Left renal pelvis (tissue), 4 donors: ENCODE measurements at places on chromosomes 11 and 22.

DNA sequence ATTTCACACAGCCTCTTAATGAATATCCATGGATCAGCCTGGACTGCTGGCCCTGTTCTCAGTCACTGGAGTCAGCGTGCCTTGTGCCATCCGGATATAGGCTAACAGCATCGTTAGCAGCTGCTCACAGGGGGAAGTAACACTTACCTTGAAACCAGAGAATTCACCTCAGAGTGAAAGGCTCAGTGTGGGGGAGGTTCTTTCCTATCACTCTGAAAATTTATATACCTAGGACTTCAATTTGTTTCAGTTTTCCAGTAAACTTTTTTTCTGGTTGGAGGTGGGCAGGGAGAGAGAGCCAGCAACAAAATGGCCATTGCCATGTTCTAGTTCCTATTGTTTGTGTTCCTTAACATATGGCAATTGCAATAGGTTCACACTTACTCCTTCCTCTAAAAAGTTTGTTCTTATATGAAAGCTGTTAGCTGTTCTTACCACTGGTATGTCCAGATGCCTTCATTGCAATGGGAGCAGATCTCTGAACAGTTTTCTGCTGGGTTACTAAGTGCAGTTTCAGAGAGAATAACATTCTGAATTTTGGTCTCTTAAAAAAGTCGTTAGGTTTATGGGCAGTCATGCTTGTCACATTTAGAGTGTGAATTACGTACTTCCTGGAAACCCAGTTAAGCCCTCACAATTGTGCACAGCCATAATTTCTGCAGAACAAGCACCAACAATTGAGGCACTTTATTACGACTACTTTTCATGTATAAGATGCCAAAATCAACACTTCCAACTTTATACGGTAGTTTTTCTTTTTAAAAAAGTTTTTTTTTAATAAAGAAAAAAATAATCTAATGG, 247.6 kb downstream of the CADM1 start:
- peak; percentile 26 for DNase-seq

- no peak for DNase-seq
These were observed 48.7 kb downstream of the CWC15 start for GRCh38 chr11:94924612-94925011.

DNA sequence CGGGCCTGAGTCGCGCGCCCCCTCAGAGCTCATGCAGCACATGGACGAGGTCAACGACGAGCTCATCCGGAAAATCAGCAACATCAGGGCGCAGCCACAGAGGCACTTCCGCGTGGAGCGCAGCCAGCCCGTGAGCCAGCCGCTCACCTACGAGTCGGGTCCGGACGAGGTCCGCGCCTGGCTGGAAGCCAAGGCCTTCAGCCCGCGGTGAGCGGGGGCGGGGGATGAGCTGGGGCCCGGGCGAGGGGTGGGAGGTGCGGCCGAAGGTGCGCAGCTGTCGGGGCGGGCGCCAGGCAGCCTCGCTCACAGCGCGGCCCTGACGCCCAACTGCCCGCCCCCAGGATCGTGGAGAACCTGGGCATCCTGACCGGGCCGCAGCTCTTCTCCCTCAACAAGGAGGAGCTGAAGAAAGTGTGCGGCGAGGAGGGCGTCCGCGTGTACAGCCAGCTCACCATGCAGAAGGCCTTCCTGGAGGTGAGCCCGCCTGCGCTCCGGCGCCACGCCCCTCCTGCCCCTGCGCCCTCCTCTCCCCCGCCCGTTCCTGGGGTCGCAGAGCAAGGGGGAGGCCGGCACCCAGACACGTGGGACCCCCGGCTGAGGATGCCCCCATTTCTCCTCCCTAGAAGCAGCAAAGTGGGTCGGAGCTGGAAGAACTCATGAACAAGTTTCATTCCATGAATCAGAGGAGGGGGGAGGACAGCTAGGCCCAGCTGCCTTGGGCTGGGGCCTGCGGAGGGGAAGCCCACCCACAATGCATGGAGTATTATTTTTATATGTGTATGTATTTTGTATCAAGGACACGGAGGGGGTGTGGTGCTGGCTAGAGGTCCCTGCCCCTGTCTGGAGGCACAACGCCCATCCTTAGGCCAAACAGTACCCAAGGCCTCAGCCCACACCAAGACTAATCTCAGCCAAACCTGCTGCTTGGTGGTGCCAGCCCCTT, 20.5 kb downstream of the EPS8L2 start:
- DNase-seq = no peak

DNA sequence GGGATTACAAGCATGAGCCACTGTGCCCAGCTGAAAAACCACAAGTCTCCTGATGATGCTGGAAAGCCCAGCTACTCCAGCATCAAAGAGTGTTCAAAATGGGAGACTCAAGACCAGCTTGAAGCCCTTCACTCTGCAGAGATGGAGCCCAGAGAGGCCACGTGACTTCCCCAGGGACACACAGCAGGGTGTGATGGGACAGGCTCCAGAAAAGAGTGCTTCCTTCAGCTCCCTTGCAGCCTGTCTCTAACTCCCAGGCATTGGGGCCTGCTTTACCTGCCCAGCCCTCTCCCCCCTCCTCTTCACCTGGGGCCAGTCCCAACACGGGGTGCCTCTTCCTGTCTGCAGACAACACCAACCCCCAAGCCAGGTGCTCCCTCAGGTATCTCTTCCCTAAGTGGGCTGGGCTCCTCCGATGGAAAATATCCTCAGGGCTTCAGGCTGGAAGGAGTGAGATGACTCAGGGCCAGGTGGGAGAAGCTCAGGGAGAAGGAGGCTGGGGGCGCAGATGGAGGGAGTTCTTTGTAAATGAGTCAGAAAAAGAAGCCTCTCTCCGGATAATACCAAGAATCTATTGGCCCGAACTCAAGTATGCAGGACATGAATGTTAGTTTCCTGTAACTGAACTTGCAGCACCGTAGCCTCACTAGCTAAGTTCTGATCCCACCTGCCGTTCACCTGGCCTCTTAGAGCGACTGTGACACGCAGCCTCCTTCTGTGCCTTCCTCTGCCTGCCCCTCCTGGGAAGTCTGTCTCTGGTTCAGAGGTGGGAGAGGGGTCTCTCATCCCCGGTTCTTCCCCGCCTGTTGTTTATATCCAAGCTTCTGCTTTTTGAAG, 326.6 kb downstream of the MN1 start:
- no peak for DNase-seq

DNA sequence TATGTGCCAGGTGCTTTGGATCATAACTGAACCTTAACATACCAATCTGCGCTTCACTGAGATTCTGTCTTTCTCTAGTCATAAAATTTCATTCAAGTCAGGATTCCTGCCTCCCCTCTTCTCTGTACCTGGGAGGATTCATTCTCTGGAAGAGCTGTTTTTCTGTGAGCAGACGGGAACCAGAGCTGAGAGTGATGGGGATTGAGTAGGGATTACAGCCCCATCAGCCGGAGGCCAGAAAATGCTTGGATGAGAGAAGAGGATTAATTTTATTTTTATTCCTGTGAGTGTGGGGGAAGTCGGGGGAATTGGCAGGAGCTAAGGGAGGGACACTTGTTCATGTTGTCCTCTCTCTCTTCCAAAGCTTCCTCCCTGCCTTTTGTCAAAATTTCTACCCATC, 4.7 kb downstream of the STX3 start:
- no peak for DNase-seq

DNA sequence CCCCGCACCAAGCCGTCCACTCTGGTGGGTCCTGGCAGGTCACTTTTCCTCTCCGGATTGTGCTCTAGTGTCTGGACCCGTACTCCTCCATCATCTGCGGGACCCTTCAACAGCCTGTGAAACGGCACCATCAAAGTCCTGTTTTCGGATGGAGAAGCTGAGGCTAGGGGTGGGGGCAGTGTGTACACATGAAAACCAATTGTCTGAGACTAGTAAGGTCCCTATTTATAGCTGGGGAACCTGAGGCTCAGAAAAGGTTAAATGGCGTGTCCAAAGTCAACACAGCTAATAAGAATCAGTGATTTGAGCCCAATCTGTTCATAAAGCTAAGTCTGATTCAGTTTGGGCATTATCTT, 668 bp upstream of the LRRC32 start:
- no peak for DNase-seq

DNA sequence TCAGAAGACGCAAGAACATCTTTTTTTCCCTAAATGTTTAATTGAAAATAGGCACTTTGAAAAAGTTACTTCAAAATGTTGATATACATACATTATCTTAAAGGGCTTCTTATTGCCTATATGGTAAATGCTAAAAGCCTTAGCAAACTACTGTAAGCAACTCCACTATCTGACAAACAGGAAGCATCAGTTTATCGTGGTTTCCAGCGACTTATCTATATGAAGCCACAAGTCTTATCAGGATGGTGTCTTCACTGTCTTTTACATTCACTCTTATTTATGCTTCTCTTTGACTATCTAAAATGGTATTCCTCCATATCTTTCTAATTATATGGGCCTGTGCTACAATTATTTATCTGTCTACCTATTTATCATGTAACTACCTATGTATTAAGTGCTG, 2091.9 kb downstream of the LRRC4C start:
- DNase-seq = no peak

- no peak for DNase-seq
These were observed 318.7 kb downstream of the BUD13 start for GRCh38 chr11:116454020-116454645.

DNA sequence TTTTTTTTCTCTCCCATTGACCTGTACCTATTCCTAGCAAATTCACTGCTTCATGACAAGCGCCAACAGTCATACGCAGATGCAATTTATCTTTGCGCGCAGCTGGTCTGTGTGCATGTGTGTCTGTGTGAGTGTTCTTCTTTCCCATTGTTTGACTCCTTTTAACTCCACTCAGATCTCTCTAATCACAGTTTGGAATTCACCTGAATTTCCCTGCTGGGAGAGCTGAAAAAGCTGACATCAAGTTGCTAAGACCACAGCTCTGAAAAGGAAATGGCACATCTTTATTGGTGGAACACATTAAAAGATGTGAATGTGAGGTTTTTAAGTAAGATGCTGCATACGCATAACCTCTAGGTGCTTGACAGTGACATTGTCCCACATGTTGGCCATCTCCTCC, 187.4 kb upstream of the MTMR2 start:
- no peak for DNase-seq

DNA sequence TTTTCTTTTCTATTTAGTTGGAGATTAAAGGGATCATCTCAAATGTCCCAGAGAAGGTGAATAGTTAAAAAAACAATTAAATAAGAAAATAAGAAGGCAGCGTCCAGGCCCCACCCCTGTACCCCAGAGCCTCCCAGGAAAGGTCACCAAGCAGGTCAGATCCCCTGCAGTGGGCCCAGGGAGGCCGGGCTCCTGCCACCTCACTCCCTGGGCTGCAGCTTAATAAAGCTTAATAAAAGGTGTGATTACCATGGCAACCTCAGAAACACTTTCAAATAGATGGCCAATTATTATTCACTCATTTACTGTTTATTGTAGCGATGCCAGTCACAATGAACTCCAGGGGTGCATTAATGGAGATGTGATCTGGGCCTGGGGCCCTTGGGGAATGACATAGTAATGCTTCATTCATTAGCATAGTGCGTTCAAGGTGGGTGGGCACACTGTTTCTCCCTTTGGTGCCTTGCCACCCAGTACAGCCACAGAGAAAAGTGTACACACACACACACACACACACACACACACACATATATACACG, 386.2 kb downstream of the CADM1 start:
- no peak for DNase-seq
